ENCODE measurements at places on chromosomes 16 and 17.

GRCh38 chr17:80878876-80879722, 112.5 kb upstream of the CHMP6 start:
- no peak for DNase-seq

DNA sequence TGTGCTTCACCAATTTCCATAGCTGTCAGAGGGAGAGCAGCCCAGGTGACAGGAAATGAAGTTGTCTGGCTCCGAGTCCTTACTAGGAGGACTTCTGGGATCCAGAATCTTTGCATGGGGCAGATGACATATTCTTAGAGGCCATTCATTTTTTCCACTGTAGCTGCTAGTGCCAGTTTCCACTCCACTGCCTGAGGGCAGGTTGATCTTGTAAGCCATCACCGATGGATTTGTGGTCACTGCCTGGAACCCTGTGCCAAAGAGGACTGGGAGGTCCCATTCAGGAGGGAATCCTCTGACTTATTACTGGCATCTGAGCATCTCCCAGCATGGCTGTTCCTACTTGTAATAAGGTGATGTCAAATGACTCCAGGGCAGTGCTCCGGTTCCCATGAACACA, 144.1 kb upstream of the KCNJ18 start:
- no peak for DNase-seq

GRCh38 chr17:57652811-57653210, 92.3 kb downstream of the CCDC182 start:
- no peak for DNase-seq

DNA sequence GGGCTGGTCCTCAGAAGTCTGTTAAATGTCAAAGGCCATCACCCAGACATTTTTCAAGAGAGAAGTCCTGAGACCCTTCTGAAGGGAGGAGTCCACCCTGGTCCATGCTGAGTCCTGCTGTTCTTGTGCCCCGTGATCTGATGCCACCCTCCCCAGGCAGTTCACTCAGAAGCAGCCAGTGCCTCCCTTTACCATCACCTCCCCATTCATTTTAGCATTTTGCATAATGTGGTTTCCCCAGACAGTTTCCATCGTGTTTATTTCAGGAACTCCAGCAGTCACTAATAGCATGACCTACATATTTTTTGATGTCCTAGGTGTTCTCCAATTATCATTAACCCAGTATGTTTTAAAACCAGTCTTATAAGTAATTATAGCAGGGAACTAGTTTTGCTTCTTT, 353.0 kb upstream of the CDH5 start:
- DNase-seq, result no peak

GRCh38 chr16:19029980-19030379, 37.4 kb upstream of the COQ7 start:
- no peak for DNase-seq

GRCh38 chr16:455453-455852, 30.0 kb downstream of the RAB11FIP3 start:
- no peak for DNase-seq

DNA sequence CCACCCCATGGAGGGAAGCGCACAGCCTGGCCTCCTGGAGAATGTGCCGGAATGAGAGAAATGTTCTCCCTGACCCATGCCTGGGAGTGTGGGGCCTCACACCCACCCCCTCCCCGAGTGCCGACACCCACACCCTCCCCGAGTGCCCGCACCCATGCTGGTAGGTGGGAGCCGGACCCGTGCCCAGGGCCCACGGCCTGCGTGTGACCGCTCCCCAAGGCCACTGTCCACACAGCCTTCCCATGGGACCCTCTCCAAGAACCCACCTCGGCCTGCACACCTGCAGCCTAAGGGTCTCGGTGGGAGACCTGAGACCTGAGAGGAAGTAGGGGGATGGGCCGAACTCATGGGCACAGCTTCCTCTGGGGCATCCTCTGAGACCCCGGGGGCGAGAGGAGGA, 3.3 kb upstream of the PVALEF start:
- no peak for DNase-seq

DNA sequence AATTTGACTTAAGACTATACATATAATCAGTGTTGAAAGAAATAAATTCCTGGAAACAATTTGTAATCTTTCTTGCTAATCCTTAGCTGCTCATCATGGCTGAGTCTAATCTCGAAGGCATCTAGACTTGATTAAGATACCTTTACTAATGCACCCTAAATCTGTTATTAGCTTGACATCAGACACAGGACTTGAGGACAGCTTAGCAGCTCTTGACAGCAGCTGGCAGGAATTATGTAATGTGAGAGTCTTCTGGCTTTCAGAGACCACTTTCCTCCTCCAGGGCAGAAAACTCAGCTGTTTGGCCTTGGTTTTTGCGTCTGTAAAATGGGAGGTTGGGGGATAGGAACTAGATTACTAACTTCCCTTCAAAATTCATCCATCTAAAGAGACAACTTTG, 7.1 kb upstream of the MPP2 start:
- no peak for DNase-seq

GRCh38 chr16:84175350-84176081, 11.3 kb downstream of the TAF1C start:
- no peak for DNase-seq

- DNase-seq, result no peak
Measured at GRCh38 chr17:57197466-57198071, 58.8 kb upstream of the MSI2 start.

GRCh38 chr16:9602189-9602588, 510.7 kb downstream of the HAPSTR1 start:
- DNase-seq, result no peak

- DNase-seq, result no peak
Measured at GRCh38 chr16:1288813-1289476, 20.5 kb upstream of the UBE2I start.

DNA sequence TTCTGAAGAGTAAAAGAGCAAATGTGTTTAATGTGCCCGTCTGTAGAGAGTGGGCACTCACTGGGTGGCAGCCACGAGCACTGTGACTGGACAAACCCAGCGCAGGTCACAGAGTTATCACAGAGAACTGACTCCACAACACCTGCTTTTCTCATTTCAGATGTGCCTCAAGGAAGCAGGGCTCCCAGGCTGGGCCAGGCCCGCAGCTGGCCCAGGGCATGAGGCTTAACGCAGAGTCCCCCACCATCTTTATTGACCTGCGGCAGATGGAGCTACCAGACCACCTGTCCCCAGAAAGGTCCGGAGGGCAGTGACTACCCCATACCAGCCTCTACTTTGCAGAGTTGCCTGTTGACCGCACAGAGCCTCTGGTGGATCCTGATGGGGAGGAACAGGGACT, 11.9 kb downstream of the DNAAF8 start:
- DNase-seq, result no peak

DNA sequence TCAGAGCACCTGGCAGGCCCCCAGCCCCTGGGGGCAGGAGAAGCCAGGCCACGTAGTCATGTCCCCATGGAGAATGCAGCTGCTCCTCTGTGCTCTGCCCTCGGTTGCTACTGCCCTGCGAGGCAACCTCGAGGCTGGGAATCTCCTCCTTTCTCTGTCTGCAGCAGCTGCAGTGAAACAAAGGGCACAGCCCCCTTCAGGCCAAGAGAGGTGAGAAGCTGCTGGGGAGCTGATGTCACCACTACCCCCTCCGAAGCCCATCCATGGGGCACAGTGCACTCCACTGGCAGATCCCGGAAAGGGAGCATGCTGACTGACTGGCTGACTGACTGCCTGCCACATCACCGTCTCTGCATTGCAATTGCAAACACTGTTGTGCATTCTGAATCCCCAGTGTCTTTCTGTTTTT, 103.7 kb downstream of the GRIN2A start:
- no peak for DNase-seq

DNA sequence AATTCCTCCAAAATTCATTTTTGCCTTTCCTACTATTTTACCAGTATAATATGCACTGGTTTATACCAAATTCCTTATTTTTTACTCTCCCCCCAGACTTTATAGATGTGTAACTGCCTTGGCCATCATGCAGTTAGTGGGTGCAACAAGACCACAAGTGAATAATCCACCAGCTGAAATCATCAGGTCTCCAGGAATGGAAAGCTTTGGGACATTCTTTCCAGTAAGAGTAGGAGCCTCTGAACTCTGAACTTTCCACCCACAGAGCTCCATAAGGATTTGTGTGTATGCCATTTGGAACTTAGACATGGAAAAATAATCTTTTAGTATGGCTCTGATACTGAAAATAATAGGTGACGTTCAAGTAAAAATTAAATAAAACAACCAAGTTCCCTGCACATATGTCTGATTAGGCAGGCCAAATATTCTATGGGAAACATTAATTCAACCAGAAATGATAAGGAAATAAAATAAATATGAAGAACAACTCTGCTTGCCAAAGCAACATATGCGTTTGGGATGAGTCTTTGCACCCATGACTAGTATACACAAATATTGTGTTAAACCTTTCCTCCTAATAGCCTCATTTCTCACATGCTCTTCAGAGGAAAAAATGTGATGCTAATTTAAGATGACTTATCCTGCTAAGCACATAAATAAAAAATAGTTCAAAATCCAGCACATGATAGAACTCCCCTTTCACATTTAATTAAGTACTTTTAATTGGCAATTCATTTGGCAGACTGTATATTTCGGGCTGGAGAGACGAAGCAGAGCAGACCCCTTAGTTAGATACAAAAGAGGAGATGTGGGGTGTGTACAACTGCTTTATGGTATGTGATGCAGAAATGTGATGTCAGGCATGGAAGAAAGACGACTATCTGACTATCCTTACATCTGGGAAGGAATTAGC, 11.6 kb upstream of the LYRM9 start:
- no peak for DNase-seq

GRCh38 chr16:77076839-77077238, 114.2 kb upstream of the MON1B start:
- DNase-seq, result no peak

DNA sequence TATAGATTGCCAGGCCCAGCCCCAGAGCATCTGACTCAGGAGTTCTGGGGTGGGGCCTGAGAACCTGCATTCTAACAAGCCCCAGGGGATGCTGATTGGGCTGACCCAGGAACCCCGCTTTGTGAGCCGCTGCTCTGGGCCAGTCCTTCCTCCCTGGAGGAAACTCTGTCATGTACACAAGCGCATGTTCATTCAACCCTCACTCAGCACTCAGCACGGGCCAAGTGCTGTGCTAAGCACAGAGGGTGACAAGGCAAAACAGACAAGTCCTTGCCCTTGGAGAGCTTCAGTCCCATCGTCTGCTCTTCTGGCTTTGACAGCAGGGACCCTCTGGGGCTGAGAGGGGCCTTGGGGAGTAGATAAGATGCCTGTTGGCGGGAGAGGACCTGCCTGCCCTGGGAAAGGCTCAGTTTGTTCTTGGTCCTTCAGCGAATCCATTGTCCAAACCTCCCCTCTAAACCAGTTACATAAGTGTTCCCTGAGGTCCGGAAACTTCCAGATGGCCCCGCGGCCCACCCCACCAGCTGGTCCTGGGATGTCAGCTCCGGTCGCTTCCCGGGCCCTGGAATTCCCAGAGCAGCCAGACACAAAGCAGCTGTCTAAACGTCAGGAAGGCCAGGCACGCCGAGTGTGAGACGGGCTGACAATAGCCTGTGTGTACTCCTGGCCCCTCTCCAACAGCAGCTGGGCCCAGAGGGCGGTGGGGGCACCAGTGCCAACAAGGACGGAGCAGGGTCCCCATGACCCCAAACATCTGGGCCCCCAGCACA, 88.8 kb downstream of the ZDHHC7 start:
- DNase-seq, result no peak

GRCh38 chr17:80050706-80051105, 14.3 kb downstream of the CCDC40 start:
- DNase-seq, result no peak

DNA sequence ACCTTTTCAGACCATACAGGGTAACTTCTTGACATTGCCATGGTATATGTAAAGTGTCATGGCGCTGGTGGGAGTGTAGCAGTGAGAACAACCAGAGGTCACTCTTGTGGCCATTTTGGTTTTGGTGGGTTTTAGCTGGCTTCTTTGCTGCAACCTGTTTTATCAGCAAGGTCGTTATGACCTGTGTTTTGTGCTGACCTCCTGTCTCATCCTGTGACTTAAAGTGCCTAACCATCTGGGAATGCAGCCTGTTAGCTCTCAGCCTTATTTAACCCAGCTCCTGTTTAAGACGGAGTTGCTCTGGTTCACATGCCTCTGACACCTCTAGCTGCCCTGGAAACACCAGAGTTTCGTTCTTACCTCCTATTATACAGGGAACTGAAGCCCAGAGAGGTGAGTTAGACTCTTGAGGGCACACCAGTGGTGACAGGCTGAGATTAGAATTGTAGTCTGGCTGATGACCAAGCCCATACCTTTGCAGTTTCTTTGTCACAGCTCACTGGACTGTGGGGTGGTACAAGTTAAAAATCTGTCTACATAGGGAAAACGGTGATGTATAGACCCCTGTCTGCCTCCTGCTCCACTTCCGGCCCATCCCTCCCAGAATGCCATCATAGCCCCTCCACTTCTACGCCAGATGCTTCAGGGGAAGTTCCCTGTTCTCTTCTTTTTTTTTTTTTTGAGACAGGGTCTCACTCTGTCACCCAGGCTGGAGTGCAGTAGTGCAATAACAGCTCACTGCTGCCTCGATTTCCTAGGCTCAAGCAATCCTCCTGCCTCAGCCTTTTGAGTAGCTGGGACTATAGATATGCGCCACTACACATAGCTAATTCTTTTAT, 21.0 kb downstream of the KSR1 start:
- DNase-seq, result no peak

DNA sequence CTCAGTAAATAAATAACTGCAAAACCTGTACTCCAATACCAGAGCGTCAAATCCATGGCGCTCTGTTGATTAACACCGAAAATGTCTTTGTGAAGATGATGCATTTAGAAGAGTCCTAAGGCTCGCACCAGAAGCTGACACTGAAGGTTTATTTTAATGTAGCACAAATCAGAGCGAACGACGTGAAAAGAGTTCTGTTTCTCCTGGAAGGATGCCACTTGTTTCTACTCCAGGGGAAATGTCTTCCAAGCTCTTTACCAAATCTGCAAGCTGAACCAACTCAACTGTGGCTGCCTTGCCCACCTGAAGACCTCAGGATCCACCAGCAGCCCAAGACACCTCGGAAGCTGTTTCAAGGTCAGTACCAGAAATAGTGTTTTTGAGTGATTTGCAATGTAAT, 194.4 kb upstream of the MAF start:
- no peak for DNase-seq

GRCh38 chr17:1852327-1852726, 22.5 kb downstream of the RPA1 start:
- no peak for DNase-seq

- DNase-seq, result no peak
Measured at GRCh38 chr17:70190959-70191805, 21.9 kb downstream of the KCNJ2 start.
